Hair follicle dermal papilla cell (primary cell): ENCODE measurements at places on chromosomes 7 and 10. TPM values are rescaled to one million over a fixed set of nuclear protein-coding genes. Genes with fewer than 3 reads are reported as not detected.

The C10orf105 gene
- total RNA-seq, result 1.1 and 1.2 TPM in 2 replicates

The DPYSL4 gene
- 4.4 and 6.1 TPM in 2 replicates for total RNA-seq

The CDK1 gene
- 4.3 and 5.8 TPM in 2 replicates for total RNA-seq

The AZGP1 gene
- total RNA-seq, result 0.12 TPM in 1 of 2 replicates, not detected in the other

The GLRX3 gene
- total RNA-seq, result 40.7 and 46.4 TPM in 2 replicates

The NKX1-2 gene
- total RNA-seq, result 0.16 TPM in 1 of 2 replicates, not detected in the other

The PHYHIPL gene
- total RNA-seq, result not detected in 2 replicates

The CD36 gene
- 7.5 and 8.9 TPM in 2 replicates for total RNA-seq

The ANKRD61 gene
- total RNA-seq, result 0.16 TPM in 1 of 2 replicates, not detected in the other

The SPDYE1 gene
- total RNA-seq, result under 0.01 TPM in 1 of 2 replicates, not detected in the other

The GFRA1 gene
- total RNA-seq, result 26.1 and 31.3 TPM in 2 replicates

The VWA2 gene
- 0.16 TPM in 1 of 2 replicates, not detected in the other for total RNA-seq

The TAS2R40 gene
- not detected in 2 replicates for total RNA-seq

The CCDC3 gene
- 0.36 and 1.5 TPM in 2 replicates for total RNA-seq

The LIPF gene
- not detected in 2 replicates for total RNA-seq

The MOGAT3 gene
- not detected in 2 replicates for total RNA-seq

The ITGB8 gene
- 16.1 and 17.5 TPM in 2 replicates for total RNA-seq

The GOLGA7B gene
- total RNA-seq, result under 0.01 TPM in 2 replicates

The SGCE gene
- 91.7 and 113 TPM in 2 replicates for total RNA-seq

The WDR86 gene
- total RNA-seq, result 0.24 and 1.1 TPM in 2 replicates

The DIP2C gene
- total RNA-seq, result 23.0 and 32.0 TPM in 2 replicates

The AKR1C4 gene
- total RNA-seq, result not detected in 2 replicates

The COBL gene
- not detected in 2 replicates for total RNA-seq

The GJD4 gene
- total RNA-seq, result 0.16 TPM in 1 of 2 replicates, not detected in the other

The PAPOLB gene
- under 0.01 and 0.16 TPM in 2 replicates for total RNA-seq

The ACTL6B gene
- not detected in 2 replicates for total RNA-seq

The TAS2R41 gene
- 0.49 TPM in 1 of 2 replicates, not detected in the other for total RNA-seq

The ZNF282 gene
- total RNA-seq, result 42.9 and 48.2 TPM in 2 replicates

The SPDYE5 gene
- 0.12 TPM in 1 of 2 replicates, not detected in the other for total RNA-seq

The RBP4 gene
- total RNA-seq, result 0.85 TPM in 1 of 2 replicates, not detected in the other

The HYAL4 gene
- total RNA-seq, result not detected in 2 replicates

The TDRD1 gene
- 3.3 and 4.7 TPM in 2 replicates for total RNA-seq

The BMPER gene
- 93.3 and 132 TPM in 2 replicates for total RNA-seq

The ANXA7 gene
- 109 and 125 TPM in 2 replicates for total RNA-seq

The VENTX gene
- total RNA-seq, result not detected in 2 replicates

The ZPBP gene
- total RNA-seq, result not detected in 2 replicates

The ZNRF2 gene
- 21.4 and 28.7 TPM in 2 replicates for total RNA-seq

The HERC4 gene
- 106 and 120 TPM in 2 replicates for total RNA-seq
